ENCODE measurements at places on chromosomes 11 and 22.

DNA sequence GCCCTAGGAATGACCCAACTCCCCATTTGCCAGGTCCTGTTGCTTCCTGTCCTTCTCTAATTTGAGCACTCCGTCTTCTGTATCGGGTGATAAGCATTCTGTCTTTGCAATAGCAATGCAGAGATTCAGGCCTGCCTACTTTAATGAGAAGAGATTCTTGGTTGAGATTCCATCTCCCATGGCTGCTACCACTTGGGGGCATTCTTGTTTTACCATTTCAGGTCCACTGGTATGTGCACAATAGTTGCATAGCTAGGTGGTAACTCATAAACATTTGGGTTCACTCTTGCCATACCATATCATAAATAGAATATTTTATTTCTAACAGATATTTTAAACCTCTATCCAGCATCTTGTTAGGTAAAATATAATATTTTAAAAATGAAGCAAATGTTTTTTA, 34.4 kb upstream of the CALCB start:
- DNase-seq, result no peak

DNA sequence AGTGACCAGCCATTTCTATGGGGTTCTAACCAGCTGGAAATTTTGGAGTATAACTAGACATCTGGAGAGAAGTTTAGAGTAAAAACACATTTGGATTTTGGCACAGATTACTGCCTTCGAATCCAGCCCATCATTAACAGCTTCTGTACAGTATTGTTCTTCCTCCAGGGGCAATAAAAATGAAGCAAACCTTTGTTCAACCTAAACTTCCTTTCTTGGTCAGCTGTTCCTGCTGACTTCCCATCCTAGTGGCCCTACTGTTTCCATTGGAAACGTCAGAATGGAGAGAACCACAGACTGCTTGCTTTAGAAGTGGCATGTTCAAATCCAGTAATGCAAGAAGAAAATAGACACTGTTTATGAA, 203.7 kb upstream of the MTMR2 start:
- DNase-seq, result no peak

DNA sequence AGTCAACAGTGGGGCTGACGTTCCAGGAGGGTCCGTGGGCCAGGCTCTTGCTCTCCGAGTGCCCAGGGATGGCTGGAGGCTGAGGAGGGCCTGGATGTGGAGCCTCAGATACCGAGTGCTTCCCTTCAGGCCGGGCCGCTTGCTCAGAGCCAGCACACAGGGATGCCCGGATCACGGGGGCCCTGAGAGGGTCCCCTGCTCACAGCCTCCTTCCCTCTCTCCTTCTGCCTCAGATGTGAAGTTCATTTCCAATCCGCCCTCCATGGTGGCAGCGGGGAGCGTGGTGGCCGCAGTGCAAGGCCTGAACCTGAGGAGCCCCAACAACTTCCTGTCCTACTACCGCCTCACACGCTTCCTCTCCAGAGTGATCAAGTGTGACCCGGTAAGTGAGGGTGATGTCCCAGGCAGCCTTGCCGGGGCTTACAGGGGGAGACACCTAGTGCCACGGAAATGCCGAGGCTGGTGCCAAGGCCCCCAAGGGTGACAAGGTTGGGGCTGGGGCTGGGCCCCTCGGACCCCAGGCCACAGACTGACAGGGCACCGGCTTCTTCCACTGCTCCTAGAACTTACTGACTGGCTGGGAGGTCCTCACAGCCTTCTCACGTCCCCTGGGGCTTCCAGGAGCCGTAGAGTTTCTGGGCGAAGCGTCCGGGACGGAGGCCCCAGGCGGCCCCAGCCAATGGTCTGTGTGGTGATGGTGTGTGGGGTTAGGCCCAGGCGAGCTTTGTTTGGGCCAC, 7.0 kb downstream of the CCND1 start:
- no peak for DNase-seq

GRCh38 chr22:47328550-47329243, 566.2 kb downstream of the TBC1D22A start:
- DNase-seq, result no peak

GRCh38 chr11:78149646-78150045, 10.2 kb upstream of the ALG8 start:
- no peak for DNase-seq

GRCh38 chr22:19516378-19517170, 7.6 kb downstream of the CLDN5 start:
- DNase-seq, result no peak

DNA sequence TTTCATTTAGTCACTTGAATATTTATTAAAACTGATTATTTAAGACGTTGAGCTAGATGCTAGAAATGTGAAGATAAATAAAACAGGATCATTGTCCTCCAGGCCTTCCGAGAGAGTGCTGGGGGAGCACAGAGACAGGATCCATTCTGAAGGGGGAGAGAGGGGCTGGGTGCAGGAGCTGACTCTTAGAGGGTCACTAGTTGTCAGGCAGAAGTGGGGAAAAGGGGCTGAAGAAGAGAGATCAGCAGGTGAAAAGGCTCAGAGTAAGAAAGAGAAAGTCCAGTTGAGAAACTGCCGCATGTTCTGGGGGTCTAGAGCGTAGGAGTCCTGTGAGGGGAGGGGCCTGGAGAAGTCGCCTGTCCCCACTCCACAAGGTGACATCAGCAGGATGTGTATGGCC, 206.2 kb upstream of the SNX19 start:
- no peak for DNase-seq

Measured in GM12864 (cell line).